ENCODE measurements at places on chromosomes 1 and 21. TPM values are rescaled to one million over a fixed set of nuclear protein-coding genes. Genes with fewer than 3 reads are reported as not detected.

The KCNN3 gene
- total RNA-seq: 0.13 TPM

The DCDC2B gene
- total RNA-seq: not detected

The RUNX1 gene
- 12.1 TPM for total RNA-seq

The LRRIQ3 gene
- 0.26 TPM for total RNA-seq

The PLA2G2D gene
- total RNA-seq: not detected

The PADI2 gene
- total RNA-seq: under 0.01 TPM

The DRAXIN gene
- 0.50 TPM for total RNA-seq

The CHIA gene
- total RNA-seq: not detected

The CLCA4 gene
- 0.40 TPM for total RNA-seq

The OR2M3 gene
- total RNA-seq: not detected

The RPE65 gene
- not detected for total RNA-seq

The CFHR2 gene
- total RNA-seq: not detected

The GUCA2A gene
- not detected for total RNA-seq

The DYNLT5 gene
- total RNA-seq: 0.40 TPM

The GPX7 gene
- 36.6 TPM for total RNA-seq

The TP73 gene
- total RNA-seq: not detected

The DIPK1A gene
- total RNA-seq: 4.5 TPM

The ABCA4 gene
- 0.53 TPM for total RNA-seq

The KLHDC7A gene
- total RNA-seq: not detected

The FCRLB gene
- total RNA-seq: 0.79 TPM

The TNFRSF18 gene
- not detected for total RNA-seq

The NOTCH2NLA gene
- total RNA-seq: 91.1 TPM

The SYCP1 gene
- not detected for total RNA-seq

The MAN1A2 gene
- total RNA-seq: 58.2 TPM

The MUL1 gene
- total RNA-seq: 24.7 TPM

The CNST gene
- 18.1 TPM for total RNA-seq

The KIF21B gene
- total RNA-seq: 0.12 TPM

The RAB3B gene
- total RNA-seq: 1.2 TPM

The PRAMEF6 gene
- not detected for total RNA-seq

The CBR3 gene
- total RNA-seq: 12.4 TPM

The EDARADD gene
- 2.5 TPM for total RNA-seq

The E2F2 gene
- total RNA-seq: 0.93 TPM

The CD53 gene
- total RNA-seq: not detected

The BRINP3 gene
- not detected for total RNA-seq

The TMEM50B gene
- 32.0 TPM for total RNA-seq

The ST6GALNAC3 gene
- 0.44 TPM for total RNA-seq

The CRYAA gene
- total RNA-seq: not detected

The THBS3 gene
- 33.2 TPM for total RNA-seq

The LGR6 gene
- total RNA-seq: not detected

The ATP6V1G3 gene
- total RNA-seq: not detected

The OR2T35 gene
- total RNA-seq: not detected

The CLDN8 gene
- total RNA-seq: not detected

The PKLR gene
- total RNA-seq: not detected

The TBX19 gene
- total RNA-seq: 0.75 TPM

Data from aortic smooth muscle cell (primary cell).